Glutamatergic neuron (in vitro differentiated cells): ENCODE measurements at places on chromosomes 6 and 20.

- no peak overlapping the region for H3K4me3 ChIP-seq
- no peak overlapping the region for H3K27ac ChIP-seq
- H3K27me3 ChIP-seq: no peaks in the 10 kb centered on the region
- no peak for DNase-seq
These were observed 337.5 kb upstream of the CITED2 start for GRCh38 chr6:139711804-139712585.

DNA sequence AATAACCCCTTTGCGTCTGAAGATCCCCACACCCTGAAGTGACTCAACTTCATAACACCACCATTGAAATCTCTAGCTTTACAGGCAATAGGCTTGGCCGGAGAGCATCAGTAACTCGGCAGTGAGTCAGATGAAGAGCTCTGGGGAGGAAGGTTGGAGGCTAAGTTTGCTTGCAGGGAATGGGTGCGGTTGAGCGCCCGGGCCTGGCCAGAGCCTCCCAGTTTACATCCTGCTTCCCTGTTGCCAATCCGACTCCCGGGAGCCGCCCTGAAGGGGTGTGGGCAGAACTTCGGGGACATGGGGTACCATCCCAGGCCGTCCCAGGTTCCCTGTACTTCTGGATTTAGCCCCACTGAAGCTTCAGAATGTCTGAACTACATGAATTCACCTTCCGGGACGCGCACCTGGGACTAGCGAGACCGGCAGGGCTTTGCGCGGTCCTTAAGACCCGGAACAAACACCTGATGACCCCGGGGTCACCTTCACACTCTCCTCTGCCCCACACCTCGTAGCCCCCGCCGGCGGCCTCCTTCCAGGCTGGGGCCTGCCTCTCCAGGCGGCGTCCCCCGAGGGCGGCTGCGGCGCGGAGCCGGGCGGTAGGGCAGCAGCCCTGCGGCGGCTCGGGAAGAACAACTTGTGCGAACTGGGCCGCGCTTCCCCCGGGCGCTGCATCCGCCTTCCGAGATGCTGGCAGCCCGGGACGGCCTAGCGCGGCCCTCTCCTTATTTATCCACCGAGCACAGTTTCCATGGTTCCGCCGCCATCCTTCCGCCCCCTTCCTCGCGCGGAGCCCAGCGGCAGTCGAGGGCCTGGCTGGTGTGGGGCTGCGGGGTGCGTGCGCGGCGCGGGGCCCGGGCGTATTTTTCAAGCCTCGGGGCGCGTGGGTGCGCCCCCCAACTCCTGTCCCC is 56.6 kb upstream of the RREB1 start:
- peaks cover 10% of the 10 kb centered on the region for H3K4me1 ChIP-seq
- H3K36me3 ChIP-seq: no peaks in the 10 kb centered on the region
- H3K4me3 ChIP-seq: peak overlapping the region; percentile 65
- peak; percentile 50 for DNase-seq

GRCh38 chr6:166736634-166737033 is 109.6 kb upstream of the RPS6KA2 start:
- no peak for DNase-seq
- H3K4me3 ChIP-seq: no peak overlapping the region
- H3K36me3 ChIP-seq: no peaks in the 10 kb centered on the region
- H3K27ac ChIP-seq: no peak overlapping the region
- peaks cover 6% of the 10 kb centered on the region for H3K4me1 ChIP-seq
- peaks cover 3% of the 10 kb centered on the region for H3K27me3 ChIP-seq

- H3K27me3 ChIP-seq: peaks cover 4% of the 10 kb centered on the region
- H3K36me3 ChIP-seq: peaks cover 3% of the 10 kb centered on the region
- DNase-seq: no peak
- peaks cover 24% of the 10 kb centered on the region for H3K4me1 ChIP-seq
- H3K4me3 ChIP-seq: peak overlapping the region; percentile 25
- peak overlapping the region; percentile 9 for H3K27ac ChIP-seq
These were observed 57.9 kb downstream of the GJA10 start for GRCh38 chr6:89952105-89952671.

DNA sequence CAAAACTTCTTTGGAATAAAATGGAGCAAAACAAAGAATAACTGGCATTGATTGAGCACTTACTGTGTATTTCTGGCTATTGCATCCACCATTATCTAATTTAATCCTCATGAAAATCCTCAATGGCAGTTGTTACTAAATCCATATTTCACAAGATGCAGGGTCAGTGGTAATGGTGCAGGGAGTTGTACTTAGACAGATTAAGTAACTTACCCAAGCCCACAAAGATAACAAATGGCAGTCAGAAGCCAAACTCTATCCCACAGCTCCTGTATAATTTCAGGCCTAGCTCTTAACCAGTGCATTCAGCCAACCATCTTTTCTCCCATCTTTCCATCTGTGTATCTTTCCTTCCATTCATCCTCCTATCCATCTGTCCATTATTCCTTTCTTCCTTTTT is 29.3 kb upstream of the SSTR4 start:
- DNase-seq: no peak
- no peaks in the 10 kb centered on the region for H3K4me1 ChIP-seq
- no peaks in the 10 kb centered on the region for H3K36me3 ChIP-seq
- peaks cover 4% of the 10 kb centered on the region for H3K27me3 ChIP-seq
- H3K4me3 ChIP-seq: no peak overlapping the region

DNA sequence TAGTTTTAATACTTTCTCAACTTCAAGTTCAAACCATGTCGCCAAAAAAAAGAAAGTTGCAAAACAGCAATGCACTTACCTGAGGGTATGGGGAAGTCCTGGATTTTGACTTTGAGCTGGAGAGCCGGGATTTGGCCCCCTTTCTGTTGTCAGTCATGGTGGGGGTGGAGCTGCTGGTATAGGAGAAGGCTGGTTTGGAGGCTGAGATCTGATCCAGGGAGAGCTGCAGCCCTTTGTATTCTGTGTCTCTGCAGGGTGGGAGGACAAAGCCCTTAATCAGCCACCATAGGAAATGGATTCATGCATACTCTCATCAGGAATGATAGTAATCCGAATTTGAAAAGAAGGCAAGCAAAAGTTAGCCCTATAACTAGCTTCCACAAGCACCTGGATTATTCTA is 44.0 kb downstream of the SIM1 start:
- H3K27me3 ChIP-seq: peaks cover 4% of the 10 kb centered on the region
- no peaks in the 10 kb centered on the region for H3K36me3 ChIP-seq
- no peak overlapping the region for H3K4me3 ChIP-seq

- peak; percentile 52 for DNase-seq
- H3K27me3 ChIP-seq: peaks cover 56% of the 10 kb centered on the region
- peaks cover 21% of the 10 kb centered on the region for H3K4me1 ChIP-seq
- H3K4me3 ChIP-seq: peak overlapping the region; percentile 89
- peaks cover 5% of the 10 kb centered on the region for H3K36me3 ChIP-seq
These were observed 780 bp downstream of the TFAP2A start for GRCh38 chr6:10413850-10414738.

- peaks cover 2% of the 10 kb centered on the region for H3K4me1 ChIP-seq
- peak; percentile 78 for DNase-seq
- H3K36me3 ChIP-seq: no peaks in the 10 kb centered on the region
- H3K27me3 ChIP-seq: peaks cover 2% of the 10 kb centered on the region
- no peak overlapping the region for H3K4me3 ChIP-seq
- no peak overlapping the region for H3K27ac ChIP-seq
These were observed 7.9 kb downstream of the CALHM4 start for GRCh38 chr6:116561377-116562018.
